Femur (tissue), 1 donor: ENCODE measurements at places on chromosomes 1 and 21.
A peak's percentile ranks its signal among the peaks of the same experiment; 100 is the strongest.

DNA sequence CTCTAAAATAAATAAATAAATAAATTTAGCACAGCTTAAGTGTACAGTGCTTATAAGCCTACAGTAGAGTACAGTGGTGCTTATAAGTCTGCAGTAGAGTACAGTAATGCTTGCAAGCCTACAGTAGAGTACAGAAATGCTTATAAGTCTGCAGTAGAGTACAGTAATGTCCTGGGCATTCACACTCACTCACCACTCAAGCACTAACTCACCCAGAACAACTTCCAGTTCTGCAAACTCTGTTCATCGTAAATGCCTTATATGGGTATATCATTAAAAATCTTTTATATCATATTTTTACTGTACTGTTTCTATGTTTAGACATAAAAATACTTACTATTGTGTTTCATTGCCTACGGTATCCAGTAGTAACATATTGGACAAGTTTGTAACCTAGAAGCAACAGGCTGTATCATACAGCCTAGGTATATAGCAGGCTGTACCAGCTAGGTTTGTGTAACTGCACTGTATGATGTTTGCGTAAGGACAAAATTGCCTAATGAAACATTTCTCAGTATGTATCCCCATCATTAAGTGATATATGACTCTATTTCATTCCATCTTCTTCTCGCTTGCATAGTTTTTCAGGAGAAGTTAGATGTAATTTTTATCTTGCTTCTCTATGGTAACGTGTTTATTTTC, 14.0 kb upstream of the S100B start:
- DNase-seq, result no peak

DNA sequence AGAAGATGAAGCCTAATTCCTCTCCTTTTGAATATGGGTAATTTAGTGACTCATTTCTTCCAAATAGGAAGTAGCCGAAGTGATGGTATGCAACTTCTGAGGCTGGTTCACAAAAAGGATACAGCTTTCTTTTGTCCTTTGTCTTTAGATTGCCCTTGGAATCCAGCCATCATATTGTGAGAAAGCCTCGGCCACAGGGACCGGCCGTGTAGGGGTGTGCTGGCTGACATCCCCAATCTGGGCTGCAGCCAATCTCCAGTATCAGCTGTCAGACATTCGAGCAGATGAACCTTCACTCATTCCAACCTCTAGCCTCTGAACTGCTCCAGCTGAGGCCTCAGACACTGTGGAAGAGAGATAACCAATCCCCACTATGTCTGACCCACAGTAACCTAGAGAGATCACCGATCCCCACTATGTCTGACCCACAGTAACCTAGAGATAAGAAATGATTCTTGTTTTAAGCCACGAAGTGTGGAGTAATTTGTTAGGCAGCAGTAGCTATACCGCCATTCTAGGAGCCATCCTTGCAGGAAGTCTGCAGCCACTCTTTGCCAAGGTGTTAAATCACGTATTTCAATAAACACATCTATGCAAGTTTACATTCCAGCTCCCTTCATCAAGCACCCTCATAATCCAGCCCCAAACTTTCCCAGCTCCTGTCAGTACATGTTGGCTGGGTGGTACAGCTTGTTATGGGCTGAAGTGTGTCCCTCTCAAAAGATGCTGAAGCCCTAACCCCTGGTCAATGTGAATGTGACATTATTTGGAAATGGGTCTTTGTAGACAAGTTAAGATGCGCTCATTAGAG, 2.9 kb upstream of the DIP2A start:
- peak; percentile 47 for DNase-seq

DNA sequence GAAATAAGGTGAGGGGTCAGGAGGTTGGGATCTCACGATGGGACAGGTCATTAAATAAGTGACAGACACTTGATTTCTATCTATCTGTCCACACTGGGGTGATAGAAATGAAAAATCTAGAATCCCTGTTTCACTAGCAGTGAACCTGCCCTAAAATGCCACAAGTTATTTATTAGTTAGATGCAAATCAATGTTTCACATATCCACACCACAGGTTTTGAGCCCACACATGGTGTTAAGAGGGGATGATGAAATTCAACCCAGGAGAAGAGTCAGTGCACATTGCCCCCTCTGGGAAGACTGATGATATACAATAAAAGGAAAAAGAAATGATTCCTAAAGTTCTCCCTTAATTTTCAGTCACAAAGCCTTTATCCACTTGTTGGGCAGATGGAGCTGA, 10.1 kb upstream of the NTPCR start:
- no peak for DNase-seq

GRCh38 chr1:223083831-223084230, 59.2 kb downstream of the TLR5 start:
- no peak for DNase-seq
